ENCODE measurements at places on chromosomes 3 and 15.

DNA sequence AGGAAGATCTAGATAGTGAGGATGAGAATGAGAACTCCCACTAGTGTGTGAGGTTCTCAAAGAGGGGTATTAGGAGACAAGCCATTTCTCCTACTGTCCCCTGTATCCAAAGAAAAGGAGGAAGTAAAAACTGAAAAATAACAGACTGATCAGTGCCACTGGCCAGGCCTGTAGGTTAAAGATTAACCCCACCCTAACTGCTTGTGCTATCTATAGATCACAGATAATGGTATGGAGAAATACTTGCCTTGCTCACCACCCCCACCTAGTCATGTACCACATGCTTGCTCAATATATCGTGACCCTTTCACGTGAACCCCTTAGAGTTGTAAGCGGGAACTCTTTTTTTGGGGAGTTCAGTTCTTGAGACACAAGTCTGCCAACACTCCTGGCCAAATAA lies 519.7 kb upstream of the FRG2C start:
- DNase-seq: no peak

DNA sequence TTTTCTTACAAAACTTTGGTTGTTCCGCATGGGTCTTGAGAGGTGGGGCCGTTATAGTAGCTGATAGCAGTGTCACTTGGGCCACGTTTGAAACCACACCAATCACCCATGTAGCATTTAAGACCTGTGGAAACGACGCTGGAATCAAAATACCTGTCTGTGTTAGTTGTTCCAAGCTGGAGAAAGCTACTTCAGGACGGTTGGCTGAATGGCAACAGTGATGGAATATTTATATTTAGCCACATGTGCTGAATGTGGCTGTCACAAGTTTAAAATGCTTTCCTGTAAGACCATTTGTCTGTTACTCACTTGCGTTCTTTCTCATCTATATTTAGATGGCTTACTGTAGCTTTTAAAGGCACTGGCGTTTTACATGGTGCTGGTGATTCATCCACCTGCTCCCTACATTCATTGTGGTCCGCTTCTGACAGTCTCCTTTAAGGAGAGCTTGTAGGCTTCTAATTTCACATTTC lies 1.4 kb downstream of the DNAJA4 start:
- no peak for DNase-seq

DNA sequence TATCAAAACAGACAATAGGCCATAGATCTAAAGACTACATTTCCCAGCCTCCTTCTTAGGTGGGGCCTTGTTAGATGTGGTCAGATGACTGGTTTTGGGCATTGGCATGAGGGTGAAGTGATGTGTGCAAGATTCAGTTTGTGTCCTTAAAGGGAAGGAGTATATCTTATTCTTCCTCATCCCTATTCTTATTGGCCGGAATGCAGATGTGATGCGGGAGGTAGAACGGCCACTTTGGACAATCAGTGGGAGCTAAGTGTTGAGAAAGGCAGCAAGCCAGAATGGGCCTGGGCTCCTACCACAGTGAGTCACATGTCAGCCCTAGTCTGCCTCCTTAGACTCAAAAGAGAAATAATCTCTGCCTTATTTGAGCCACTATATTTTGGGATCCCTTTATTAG lies 89.8 kb upstream of the MEX3B start:
- no peak for DNase-seq

GRCh38 chr3:76049776-76050175 lies 264.4 kb upstream of the ZNF717 start:
- DNase-seq: no peak

GRCh38 chr3:32873531-32874130 lies 55.8 kb downstream of the TRIM71 start:
- DNase-seq: no peak

DNA sequence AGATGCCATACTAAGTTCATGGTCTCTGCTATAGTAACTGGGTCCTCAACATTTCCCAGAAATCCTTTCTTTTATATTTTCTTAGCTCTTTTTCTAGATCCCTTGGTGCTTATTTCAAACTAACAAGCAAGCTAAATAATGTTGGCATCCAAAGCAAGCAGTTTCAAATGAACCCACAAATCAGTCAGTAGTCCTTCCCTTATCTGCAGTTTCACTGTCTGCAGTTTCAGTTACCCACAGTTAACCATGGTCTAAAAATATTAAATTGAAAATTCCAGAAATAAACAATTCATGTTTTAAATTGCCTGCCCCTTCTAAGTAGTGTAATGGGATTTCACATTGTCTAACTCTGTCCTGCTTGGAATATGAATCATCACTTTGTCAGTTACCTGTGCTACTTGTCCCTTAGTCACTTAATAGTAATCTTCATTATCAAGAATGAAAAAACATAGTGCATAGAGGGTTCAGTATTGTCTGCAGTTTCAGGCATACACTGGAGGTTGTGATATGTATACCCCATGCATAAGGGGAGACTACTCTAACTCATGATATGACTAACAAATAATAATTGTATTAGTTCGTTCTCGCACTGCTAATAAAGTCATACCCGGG lies 633.7 kb downstream of the MECOM start:
- DNase-seq: no peak

GRCh38 chr3:98500019-98500418 lies 2.5 kb downstream of the OR5K2 start:
- no peak for DNase-seq

- no peak for DNase-seq
Measured at GRCh38 chr3:47912006-47912504, 104.2 kb downstream of the MAP4 start.

DNA sequence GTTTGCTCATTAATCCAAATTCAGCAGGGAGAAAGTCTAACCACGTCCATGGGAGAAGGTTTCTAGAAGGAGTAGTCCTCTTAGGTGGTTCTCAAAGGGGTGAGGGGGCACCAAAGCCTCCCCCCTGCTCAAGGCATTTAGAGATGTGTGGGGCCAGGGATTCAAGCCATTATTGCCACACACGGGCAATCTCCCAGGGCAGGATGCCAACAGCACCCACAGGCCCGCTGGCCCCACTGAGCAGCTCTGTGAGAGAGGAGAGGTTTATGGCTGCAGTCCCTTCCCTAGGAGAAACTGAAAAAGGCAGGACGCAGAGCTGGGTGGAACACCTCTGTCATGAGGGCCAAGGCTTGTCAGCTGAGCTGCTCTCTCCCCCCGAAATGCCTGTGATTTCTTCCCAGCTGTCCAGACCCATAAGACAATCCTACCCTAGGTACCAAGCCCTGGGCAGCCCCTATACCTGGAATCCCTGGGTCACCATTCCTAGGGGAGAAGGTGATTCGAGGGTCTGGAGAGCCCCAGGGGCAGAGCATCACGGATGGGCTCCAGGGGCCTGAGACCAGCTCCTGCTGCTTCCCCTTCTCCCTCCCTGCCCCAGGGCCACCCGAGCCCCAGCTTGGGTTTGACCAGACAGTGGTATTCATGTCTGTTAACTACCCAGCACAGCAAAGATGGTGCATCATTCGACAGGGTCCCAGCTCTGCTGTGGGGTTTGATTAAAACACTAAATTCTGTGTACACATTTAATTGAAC lies 39.0 kb downstream of the WHAMM start:
- DNase-seq: peak; percentile 34

- no peak for DNase-seq
Measured at GRCh38 chr15:78675617-78676360, 34.8 kb upstream of the CHRNB4 start.

Measured in right atrium auricular region (tissue), 2 donors.